ENCODE measurements at places on chromosomes 2 and 18.

GRCh38 chr2:115386465-115386864 is 944.0 kb downstream of the DPP10 start:
- DNase-seq, result no peak

DNA sequence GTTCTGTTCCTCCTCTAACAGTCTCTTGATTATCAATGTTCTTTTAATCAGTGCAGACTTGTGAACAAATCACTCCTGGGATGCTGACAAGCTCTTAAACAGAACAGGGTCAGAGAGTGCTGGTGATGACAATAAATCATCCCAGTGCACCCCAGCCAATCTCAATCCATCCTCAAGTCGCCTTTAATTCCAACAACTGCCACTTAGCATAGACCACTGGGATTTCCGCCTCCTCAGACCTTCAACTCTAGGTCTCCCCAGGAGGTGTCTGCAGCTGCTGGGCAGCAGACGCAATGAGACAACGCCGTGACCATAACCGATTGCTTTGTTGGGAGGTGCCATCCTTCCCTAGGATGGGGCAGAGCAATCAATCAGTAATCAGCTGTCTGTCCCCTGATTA is 184.2 kb upstream of the ACAA2 start:
- no peak for DNase-seq

DNA sequence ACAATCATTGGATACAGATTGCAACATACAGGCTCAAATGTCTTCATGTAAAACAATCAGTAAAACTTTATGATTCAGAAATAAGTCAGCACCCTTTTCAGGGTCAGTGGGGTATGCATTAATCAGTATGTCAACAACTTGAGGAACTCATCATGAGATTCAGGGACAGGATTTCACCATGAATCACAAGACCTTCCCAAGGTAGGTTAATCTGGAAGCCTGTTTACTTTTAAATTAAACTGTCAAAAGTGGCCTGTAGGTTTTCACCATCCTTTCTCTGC is 104.8 kb downstream of the SP100 start:
- no peak for DNase-seq

DNA sequence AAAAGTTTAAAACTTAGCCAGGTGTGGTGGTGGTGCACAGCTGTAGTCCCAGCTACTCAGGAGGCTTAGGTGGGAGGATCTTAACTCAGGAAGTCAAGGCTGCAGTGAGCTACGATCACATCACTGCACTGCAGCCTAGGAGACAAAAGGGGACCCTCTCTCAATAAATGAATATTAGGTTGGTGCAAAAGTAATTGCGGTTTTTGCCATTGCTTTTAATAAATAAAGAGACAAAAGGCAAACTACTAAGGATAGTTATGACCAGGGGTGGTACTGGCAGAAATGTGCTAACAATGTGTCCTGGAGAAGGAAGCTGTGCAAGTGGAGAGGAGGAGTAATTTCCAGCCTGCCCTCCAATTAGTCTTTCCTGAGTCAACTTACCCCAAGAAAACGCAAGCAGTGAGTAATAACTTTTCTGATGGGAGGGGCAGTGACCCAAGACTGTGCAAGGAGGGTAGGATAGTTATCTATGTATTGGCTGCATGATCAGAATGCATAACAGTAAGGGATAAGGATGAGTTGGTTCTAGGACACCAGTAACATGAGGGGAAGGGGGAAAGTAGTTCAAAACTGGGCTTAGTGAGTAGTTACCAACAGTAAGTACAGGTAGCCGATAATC is 1.5 kb downstream of the EXOC6B start:
- DNase-seq, result no peak

DNA sequence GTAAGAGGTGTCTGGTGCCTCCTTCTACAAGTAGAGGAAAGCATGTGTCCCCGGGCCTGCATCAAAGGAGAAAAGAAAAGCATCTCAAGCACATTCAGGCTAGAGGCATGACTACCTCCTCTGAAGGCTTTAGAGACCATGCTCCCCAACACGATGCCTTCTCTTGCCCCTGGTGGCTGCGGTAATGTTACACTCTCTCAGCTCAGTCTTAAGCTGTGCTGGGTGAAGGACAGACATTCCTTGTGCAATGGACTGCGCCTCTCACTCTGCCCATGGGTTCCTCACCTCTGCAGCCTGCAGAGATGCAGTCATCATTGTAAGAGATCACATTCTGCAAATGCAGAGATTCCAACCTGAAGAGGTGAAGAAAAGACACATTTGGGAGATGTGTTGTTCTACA is 148.2 kb upstream of the HNRNPA3 start:
- no peak for DNase-seq

DNA sequence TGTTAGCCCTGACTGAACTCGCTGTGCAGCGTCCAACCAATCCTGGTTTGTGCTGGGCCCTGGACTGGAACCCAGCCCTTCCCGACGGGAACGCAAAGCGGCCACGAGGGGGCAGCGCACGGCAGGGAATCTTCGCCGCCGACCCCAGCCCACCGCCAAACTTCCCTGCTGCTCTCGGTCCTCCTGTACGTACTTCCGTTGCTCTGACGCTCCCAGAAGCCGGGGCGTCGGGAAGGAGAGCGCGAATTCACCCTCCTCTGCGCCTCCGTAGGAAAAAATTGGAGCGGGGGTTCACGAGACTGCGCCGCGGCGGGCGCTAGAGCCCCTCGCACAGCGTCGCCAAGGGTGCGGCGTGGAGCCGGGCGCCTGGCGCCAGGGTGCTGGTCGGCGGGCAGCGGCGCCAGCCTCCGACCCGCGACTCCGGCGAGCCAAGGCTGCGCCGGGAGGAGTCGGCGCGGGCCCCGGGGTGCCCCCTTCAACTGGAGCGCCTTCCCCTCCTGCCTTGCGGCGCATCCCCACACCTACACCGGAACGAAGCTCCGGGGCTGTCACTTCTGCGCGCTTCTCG is 873 bp upstream of the SH3RF3 start:
- peak; percentile 75 for DNase-seq

- no peak for DNase-seq
These were observed 154.9 kb downstream of the TCF4 start for GRCh38 chr18:55433140-55433539.

DNA sequence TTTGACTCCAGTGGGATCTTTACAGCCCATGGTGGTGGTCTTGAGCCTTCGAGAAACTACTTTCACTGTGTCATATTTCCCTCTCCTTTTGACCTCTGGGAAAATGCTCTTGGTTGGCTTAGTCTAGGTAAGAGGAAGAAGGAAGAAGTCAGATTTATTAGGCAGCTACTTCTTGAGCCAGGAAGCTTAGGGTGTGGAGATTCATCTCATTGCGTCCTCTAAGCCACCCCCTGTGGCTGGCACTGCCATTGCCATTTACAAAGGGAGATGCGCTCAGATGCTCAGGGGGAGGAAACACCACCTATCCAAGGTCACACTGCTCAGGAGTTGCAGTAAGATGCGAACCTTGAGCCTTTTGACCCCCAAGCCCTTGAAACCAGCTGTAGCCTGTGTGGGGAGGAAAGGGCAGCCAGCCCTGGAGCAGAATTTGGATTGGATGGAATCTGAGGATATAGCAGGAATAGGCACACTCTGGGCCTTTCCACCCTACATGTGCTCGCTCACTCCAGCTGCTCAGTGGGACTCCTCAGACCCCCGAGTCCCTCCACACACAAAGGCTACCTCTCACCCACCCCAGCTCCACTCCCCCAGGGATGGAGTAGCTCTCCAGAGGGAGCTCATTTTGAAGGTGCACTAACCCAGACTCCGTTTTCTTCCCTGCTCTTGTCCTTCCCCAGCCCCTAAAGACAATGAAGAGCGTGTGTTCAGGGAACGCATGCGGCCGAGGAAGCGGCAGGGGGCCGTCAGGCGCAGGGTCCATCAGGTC is 321.3 kb upstream of the EPAS1 start:
- no peak for DNase-seq

DNA sequence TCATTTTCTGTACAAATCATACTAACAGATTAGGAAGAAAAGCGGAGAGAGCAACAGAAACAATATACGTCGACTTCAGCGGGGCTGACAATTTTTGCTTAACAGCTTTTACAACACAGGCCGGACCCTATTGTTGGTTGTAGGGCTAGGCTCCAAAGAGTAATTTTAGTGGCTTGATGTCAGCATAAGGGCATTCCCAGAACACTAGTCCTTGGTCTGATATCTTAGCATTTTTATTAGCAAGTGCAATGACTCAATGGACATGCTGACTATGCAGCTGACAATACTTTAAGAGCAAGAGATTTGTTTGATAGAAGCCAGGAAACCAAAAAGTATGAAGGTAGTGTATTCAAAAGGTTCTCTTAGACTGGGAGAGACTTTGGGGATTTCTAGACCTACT is 209.9 kb downstream of the LNPK start:
- no peak for DNase-seq

- no peak for DNase-seq
These were observed 22.9 kb upstream of the DARS1 start for GRCh38 chr2:136008205-136008865.

DNA sequence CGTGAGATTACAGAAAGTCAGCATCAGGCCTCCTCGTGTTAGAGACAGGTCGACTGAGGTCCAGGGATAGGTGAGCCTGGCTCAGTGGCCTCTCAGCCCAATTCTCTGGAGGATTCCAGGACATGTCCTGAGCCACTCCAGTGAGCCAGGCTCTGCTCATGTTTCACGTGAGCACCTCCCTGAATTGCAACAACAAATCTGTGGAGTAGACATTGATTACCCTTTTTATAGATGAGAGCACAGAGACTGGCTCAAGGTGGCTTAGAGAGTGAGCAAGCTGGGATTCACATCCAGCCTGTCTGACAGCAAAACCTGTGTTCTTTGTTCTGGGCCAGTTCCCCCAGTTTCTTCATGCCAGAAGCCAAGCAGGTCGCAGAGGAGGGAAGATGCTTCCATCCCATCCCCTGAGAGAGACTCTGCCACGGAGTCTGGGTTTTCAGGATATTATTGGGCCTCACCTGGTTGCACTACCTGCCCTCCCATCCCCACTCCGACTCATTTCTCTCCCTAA is 46.4 kb downstream of the HS1BP3 start:
- DNase-seq, result no peak

DNA sequence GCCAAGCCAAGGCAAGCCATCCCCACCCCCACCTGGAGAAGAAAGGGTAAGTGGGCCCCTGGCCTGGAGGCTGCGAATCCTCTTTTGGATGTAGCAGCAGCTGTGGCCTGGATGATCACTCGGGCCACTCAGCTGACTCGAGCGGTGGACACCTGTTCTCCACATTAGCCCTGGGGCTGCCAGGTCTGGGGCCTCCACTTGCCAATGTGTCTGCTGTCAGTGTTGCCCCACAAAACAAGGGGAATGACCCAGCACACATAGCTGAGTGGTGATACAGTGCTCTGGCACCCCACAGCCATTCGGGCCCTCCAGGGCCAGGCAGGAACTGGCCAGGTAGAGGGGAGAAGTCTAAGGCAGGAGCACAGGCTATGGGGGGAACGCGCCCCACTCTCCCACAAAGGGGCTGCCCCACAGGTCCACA is 2.6 kb downstream of the STK25 start:
- no peak for DNase-seq

GRCh38 chr2:158828378-158829164 is 33.5 kb downstream of the DAPL1 start:
- DNase-seq, result no peak

DNA sequence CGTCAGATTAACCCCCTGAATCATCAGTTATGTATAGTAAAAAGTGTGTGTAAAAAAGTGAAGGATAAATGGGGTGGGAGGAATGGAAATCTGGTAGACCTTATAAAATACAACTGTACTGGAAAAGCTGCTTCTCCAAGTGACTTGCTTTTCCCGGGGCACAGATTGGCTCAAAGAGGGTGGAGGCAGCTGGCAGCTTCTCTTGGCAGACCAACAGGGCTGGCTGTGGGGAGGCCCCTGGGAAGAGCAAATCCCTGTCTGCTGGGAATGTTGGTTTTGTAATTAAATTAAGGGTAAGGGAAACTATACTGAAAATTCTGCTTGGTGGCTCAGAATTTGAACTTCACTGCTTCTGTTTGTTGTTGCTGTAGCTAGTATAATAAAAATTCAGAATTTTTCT is 154.2 kb upstream of the DLX2 start:
- DNase-seq, result no peak

DNA sequence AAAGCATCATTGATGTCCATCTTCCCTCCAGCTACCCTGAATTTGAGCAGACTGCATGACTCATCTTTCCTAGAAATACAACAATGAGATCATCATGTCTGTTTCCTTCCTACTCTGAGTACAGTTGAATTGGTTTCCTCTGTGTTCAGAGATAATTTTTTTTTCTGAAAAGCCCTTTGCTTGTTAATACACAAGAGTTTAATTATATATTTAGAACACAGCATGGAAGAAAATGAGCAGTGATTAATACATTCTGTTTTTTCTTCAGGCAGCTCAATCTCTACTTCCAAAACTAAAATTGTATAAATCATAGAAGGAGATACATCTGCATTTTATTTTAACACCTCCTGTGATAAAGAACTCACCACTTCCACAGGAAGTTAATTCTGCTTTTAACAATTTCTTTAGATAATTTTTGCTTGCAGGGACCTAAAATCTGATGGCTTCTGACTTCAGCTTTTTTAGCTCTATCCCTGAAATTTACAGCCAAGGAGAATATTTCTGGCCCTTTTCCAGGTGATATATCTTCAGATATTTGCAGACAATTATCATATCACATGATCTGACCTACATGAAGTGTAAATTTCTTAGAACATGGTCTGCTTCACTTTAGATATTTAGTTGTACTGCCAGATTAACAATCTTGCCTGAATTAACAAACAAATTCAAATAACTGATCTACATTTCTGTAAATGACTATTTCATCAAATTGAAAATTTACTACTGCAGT is 249.0 kb downstream of the TRIB2 start:
- DNase-seq, result no peak

DNA sequence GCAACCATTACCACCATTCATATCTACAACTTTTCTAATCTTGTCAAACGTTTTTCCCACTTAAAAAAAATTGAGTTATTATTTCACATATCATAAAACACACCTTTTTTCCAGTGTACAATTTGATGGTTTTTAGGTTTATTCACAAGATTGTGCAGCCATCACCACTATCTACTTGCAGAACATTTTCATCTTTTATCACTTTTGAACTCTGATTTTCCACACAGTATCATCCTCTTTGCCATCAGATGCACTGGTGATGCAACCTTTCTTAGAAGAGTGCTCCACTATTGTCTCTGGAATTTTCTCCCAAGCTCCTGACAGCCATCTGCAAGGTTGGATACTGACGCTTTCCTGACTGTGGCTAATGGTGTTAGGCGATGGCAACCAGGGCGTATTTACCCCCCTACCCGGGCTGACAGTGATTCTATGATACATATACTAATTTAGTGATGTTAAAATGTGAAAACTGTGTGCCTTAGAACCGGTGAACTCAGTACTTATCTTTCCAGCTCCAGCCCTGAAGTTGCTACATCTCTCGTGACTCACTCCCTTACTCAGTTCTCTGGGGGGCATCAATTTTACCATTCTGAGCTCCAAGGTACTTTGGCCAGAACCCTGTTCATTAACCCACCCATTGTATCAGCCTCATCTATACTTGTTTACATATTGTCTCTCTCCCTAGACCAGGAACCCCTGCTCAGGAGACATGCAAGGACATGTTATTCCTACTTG is 105.4 kb upstream of the SPRED2 start:
- no peak for DNase-seq

GRCh38 chr2:27219091-27219490 is 1.9 kb downstream of the CAD start:
- DNase-seq, result no peak

GRCh38 chr2:160568856-160569255 is 75.2 kb upstream of the RBMS1 start:
- no peak for DNase-seq
